Activated T-cell treated with anti-CD3 and anti-CD28 coated beads for 1 hour (primary cell): ENCODE measurements at places on chromosomes 11 and 22.

DNA sequence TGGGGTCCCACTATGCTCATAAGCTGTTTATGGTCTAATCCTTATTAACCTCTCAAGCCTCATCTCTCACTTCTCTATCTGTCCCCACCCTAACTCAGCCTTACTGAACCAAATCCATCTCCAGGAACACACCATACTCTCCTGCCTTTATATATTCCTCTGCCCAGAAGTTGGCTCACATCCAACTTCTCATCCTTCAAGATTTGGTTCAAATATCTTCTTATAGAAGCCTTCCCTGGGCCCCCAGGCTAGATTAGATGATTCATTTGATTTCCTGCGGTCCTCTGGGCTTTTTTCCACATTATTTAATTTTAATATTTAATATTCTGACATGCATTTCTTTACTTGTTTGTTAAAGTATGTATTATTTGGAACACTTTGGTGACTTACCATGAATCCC is 23.2 kb downstream of the MEI1 start:
- DNase-seq, result no peak

DNA sequence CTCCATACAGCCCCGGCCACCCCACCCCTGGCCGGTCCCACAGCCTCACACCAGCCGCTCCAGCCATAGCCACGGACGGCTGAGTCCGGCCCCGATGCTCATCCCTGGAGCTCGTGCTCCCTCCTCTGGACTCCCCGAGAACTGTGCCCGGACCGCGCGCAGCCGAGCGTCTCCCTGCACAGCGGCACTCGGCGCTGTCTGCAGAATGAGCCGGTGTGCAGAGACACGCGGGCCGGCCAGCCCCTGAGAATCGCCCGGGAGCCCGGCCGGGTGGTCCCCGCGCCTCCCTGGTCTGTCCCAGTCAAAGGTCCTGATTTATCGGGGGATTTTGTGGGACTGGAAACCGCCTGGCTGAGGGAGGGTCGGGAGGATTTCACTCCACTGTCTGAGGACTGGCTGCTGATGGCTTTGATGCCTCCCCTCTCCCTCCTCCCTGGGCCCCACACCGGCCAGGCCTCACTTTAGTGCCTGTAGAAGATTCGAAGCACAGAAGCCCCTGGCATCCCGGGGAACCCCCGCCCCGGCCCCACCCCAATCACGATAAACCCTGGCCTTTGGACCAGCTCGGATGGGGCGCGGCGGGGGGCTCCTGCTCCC is 102.7 kb downstream of the BRD1 start:
- DNase-seq, result peak; percentile 59

DNA sequence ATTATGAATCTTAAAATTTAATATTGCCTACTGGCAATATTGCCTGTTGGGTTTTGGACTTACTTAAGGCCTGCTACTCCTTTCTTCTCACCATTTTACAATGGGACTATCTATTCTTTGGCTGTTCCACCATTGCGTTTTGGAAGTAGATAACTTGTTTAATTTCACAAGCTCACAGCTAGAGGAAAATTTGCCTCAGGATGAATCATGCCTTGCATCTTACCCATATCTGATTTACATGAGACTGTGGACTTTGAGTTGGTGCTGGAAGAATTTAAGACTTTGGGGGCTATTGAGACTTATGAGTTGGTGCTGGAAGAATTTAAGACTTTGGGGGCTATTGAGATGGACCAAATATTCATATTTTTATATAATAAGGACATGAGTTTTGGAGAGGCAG is 662.6 kb downstream of the METTL15 start:
- no peak for DNase-seq

- DNase-seq, result no peak
Observed at GRCh38 chr11:96038046-96038445, 114.1 kb upstream of the MTMR2 start.

GRCh38 chr11:33507967-33508366 is 192.7 kb downstream of the C11orf91 start:
- DNase-seq, result no peak

DNA sequence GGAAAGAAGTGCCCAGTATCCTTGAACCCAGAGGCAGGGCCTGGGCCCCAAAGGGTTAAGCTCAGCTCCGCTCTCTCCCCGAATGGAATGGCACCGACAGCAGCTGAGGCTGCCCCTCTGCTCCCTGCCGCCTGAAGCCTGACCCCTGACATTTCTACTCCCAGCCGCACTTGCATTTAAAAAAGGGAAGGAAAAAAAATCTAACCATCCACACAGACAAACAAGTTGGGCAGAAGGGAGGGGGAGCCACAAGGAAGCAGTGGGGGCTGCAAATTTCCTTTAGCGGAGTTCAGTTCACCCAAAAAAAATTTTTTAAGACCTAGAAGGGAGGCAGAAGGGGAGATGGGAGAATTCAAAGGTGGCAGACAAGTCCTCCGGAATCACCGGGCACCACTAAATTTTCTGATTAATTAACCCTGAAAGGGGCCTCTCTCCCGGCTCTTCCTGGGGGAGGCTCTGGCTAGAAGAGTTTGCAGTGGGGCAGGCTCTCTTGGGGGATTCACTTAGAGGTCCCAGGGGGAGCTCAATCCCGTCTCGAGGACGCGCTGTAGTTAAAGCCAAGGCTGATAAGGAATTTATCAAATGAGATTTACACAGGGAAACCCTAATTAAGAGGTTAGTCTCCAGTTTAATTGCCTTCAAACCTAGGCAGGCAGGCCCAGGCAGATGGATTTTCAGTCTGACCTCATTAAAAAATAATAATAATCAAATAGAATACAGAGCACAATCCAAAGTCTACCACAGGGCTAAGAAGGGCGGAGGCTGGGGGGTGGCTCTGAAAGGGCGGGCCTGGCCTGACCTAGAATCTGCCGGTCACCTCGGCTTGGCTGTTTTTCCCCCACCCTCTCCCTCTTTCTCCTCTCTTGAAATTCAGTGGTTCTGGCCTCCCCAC is 25.6 kb downstream of the MN1 start:
- no peak for DNase-seq

DNA sequence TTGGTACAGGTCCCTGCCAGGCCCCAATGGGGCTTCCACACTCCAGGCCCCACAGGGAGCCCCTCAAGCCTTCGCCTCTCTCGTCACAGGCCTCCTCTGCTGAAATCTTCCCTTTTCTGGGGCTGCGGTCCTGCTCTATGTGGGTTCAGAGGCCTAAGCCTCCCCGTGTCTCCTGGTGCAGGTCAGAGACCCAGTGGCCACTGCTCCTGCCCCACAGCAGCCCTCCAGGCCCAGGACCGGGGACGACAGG is 5.9 kb upstream of the IFITM3 start:
- DNase-seq, result no peak

GRCh38 chr11:128881221-128881620 is 9.9 kb upstream of the KCNJ5 start:
- no peak for DNase-seq

DNA sequence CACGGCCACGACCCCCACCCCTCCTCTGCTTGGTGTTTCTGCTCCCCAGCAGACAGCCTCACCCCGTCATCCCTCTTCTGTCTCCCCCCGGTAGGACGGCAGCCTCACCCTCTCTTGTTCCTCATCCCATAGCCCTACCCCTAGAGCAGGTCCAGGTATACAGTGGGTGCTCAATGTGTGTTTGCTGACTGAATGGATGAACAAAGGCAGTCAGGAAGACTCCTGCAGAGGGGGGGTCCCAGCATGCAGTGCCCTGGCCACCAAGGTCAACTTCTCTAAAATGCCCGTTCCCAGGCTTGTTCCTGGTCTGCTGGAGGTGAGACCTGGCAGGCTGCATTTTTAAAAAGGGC is 34.7 kb upstream of the FADD start:
- no peak for DNase-seq

GRCh38 chr11:70463478-70464255 is 65.3 kb downstream of the CTTN start:
- DNase-seq, result no peak

- DNase-seq, result no peak
Observed at GRCh38 chr11:88402192-88402715, 64.7 kb upstream of the CTSC start.

- no peak for DNase-seq
Observed at GRCh38 chr11:90818196-90818745, 595.4 kb upstream of the CHORDC1 start.

GRCh38 chr22:25942115-25942855 is 200.3 kb downstream of the MYO18B start:
- DNase-seq, result no peak

- DNase-seq, result no peak
Observed at GRCh38 chr11:107263844-107264563, 193.6 kb downstream of the CWF19L2 start.

- no peak for DNase-seq
Observed at GRCh38 chr11:76856106-76856505, 4.6 kb upstream of the ACER3 start.

DNA sequence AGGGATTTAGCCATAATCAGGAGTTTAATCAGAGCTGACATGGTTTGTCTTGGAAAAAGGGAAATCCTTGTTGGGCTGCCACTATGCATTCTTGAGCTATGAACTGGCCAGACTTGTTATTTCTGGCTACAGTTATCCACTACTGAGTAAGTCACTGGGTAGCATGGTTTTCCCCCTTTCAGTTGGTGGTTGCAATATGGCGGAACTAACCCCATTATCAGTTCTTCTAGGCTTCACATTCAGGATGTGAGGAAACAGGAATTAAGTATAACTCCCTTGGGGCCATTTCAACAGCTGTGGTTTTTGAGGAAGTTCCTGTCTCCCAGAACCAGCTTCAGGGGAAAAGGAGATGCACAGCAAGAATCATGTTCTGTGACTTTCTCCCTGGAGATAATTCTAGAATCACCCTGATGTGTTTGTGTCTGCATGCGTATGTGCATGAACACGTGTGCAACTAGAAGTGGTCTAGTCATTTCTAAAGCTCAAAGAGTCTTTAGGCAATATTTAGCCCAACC is 103.0 kb upstream of the CD44 start:
- DNase-seq, result no peak

DNA sequence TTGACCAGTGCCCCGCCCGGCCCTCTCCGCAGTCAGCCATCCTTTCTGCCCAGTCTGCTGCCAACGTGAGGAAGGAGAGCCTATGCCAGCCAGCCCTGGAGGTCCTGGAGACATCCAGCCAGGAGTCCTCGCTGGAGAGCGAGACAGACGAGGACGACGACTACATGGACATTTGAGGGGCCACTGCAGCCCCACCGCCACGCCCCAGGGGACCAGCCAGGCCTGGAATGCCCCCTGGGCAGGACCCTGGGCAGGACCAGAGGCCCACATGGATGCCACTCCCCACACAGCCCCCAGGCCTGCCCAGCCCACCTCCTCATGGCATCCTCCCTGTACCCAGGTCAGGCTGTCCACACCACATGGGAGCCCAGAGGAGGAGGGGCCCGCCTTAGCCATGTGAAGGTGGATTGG is 3.3 kb upstream of the SUSD2 start:
- no peak for DNase-seq

- no peak for DNase-seq
Observed at GRCh38 chr11:124625504-124626168, 3.0 kb downstream of the TBRG1 start.

- no peak for DNase-seq
Observed at GRCh38 chr22:39251762-39252460, 7.1 kb upstream of the PDGFB start.

- DNase-seq, result no peak
Observed at GRCh38 chr11:12958986-12959385, 50.1 kb upstream of the RASSF10 start.

- no peak for DNase-seq
Observed at GRCh38 chr11:110373051-110373702, 56.6 kb upstream of the FDX1 start.

DNA sequence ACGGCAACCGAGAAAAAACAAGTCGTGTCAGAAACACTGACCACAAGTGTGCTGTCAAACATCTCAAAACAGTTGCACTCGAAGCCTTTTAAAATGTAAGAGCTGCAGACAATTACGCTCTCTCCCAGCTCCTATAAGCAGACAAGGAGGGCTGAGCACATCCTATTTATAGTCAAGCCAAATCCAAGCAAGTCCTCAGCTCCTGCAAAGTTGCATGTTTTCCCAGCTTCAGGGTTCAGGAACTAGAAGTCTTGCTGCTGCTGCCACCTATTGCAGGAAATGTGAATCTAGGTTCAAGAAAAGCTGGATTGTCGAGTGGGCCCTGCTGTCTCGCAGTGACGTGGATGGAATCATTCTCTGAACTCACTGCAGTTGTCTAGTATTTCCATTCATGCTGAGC is 15.5 kb downstream of the EFCAB6 start:
- DNase-seq, result no peak

GRCh38 chr22:48744283-48744641 is 1083.4 kb downstream of the BRD1 start:
- DNase-seq, result no peak

DNA sequence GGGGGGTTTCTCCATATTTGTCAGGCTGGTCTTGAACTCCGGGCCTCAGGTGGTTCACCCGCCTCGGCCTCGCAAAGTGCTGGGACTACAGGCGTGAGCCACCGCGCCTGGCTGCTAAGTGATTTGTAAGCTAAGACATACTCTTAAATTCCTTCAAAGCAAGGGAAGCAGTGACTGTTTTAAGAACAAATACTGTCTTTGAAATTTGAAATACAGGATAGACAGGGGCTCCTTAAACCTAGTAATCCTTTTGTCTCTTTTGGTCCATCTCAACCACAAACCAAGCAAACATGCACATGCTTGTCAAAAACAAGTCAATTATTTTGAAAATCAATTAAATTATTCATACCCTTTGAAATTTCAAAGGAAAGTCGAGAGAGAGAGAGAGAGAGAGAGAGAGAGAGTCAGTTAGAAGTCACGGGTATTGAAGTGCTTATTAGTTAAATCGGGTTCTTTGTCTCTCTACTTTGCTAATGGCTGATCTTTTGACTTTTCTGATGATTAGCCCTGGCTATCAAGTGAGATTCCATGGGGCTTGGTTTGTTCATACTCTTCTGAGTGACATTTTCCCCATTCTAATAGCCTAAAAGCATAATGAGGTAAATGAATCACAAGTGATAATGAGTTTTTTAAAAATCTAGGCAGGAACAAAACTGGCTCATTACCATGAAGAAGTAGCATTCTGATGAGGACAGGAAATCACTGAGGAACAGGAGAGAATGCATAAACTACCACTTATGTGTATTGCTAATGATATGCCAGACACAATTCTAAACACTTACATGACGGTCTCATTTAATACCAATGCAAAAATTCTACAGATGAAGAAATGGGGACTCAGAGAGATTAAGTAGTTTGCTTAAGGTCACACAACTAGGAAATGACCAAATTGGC is 48.0 kb downstream of the MCHR1 start:
- no peak for DNase-seq

- no peak for DNase-seq
Observed at GRCh38 chr11:69950120-69950519, 128.0 kb upstream of the ANO1 start.

DNA sequence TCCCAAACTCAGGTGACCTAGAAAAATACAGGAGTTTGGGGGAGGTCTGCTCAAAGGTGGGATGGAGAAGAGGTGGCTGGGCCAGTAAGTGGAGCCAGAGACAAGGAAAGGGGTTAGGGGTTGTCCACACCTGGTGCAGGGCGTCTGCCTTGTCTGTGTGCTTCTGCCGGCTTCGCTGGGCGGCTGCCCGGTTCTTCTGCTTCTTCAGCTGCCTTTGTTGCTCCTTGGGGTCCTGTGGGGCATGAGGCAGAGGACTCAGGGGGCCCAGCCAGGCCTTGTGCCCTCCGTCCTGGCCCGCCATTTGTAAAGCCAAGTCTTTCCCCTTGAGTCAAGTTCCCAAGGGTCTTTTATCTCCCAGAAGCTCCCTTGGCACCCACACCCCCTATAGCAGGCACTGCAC is 2.5 kb downstream of the BATF2 start:
- DNase-seq, result no peak
